Cerebellar cortex (tissue), 1 donor: ENCODE measurements at places on chromosomes 2 and 18.

DNA sequence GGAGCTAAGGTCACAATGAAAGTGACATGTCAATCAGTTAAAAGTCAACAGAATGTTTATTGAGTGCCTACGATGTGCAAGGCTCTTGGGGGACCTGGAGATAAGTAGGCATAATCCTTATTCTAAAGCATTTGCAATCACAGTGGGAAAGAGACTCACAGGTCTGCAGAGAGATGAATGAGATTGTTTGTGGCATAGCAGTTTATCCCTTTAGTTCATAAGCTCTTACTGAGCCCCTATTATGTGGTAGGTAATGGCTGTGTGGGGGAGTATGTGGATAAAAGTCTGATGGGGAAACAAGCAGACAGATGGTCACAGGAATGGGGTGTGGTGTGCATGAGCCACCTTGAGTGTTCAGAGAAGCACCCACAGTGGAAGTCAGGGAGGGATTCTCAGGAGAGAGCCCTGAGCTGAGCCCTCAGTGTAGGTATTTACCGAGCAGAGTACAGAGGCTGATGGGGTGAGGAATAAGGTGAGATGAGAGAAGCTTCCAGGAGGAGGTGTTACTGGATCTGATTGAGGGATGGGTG, 48.1 kb downstream of the EMILIN2 start:
- DNase-seq, result no peak

DNA sequence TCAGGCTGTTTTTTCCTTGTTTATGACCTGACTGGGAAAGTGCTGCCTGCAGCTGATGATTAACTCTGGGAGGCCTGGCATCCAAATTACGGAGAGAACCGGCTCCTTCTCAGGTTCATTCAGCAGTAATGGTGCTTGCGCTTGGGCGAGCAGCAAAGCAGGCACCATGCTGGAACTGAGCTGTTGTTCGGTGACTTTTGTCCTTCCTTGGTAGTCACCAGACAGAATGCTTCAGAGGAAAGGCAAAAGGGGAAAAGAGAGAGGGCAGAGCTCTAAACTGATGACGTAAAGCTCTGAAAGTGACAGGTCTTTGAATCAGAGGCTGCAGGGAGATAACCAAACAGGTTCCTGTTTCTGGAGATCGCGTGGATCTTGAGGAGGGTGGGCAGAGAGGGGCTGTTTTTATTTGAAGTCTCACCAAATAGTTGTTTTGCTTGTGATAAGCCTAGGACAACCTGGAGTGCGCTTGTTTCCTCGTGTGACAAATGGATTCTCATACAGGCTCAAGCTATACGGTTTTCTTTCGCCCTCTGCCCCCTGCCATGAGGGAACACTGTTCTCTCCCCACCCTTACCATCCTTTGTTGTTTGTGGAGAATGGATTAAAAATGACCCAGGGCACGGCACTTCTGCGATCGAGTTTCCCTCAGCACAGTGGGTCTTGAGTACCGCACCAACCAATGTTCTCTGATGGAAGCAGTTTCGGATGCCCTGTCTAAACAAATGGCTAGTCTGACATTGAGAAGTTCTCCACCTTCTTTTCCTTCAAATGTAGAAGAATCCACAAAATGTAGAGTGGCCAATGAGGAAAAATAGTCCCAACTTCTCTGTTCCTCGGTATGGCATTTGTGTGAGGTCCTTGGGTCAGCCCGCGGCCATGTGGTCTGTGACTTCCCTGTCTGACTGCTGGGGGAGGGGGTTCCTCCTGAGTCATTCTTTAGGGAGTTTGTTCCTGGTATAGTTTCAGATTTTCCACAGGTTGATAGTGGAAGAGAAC, 1.3 kb downstream of the RASGRP3 start:
- no peak for DNase-seq

DNA sequence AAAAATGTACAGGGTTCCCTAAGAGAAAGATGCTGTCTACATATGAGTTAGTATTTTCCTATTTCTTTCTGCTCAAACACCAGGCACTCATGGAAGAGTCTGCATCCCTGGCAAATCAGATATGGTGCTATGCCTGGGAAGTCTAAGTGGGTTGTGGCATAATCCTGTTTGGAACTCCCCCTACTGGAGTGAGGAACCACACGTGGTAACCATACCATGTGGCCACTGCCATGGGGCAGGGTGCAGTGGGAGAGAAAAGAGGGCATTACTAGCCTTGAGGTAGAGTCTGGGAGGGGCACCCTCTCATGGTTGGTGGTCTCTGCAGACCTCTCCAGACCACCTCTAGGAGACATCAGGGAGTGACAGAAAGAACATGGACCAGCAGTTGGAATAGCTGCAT, 257.9 kb upstream of the ATP5MC3 start:
- DNase-seq, result no peak

GRCh38 chr2:46278952-46279351, 18.3 kb upstream of the EPAS1 start:
- peak; percentile 19 for DNase-seq

- DNase-seq, result no peak
Measured at GRCh38 chr2:27082773-27083409, 3.7 kb upstream of the KHK start.

GRCh38 chr2:63406641-63407040, 181.6 kb downstream of the WDPCP start:
- no peak for DNase-seq

GRCh38 chr2:230665263-230665691, 47.4 kb upstream of the CAB39 start:
- DNase-seq, result no peak

DNA sequence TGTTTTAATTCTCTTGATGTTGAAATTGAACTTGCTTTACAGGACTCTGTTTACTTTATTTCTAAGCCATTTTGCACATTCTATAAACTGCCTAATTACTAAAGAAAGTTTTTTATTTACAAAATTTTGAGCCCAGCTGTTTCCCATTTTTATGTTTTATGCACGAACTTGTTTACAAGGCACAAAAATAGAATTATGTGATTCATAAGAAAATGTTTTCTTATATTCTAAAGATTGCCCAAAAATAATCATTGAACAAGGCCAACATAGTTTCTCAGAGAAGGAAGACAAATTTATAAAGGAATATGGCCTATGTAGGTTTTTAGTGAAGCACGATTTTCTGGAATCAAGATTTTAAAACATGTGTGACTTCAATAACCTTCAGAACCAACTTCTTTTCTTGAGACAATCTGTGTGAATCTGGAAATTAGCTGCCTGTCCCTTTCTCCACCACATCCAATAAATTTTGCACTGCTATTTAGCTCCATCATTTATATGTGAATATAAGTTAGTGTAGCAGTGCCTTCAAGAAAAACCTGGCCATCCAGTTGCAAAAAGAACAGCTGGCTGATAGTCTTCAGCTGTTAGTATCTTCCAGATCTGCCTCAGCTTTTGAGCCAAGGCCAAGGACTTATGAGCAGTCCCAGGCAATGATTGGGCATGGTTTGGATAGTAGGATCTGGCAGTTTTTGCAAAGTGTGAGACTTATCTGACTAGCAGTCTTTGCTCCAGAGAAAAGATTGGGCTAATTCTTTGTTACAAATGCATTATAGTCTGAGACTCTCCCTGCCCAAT, 253.2 kb upstream of the COL3A1 start:
- no peak for DNase-seq

DNA sequence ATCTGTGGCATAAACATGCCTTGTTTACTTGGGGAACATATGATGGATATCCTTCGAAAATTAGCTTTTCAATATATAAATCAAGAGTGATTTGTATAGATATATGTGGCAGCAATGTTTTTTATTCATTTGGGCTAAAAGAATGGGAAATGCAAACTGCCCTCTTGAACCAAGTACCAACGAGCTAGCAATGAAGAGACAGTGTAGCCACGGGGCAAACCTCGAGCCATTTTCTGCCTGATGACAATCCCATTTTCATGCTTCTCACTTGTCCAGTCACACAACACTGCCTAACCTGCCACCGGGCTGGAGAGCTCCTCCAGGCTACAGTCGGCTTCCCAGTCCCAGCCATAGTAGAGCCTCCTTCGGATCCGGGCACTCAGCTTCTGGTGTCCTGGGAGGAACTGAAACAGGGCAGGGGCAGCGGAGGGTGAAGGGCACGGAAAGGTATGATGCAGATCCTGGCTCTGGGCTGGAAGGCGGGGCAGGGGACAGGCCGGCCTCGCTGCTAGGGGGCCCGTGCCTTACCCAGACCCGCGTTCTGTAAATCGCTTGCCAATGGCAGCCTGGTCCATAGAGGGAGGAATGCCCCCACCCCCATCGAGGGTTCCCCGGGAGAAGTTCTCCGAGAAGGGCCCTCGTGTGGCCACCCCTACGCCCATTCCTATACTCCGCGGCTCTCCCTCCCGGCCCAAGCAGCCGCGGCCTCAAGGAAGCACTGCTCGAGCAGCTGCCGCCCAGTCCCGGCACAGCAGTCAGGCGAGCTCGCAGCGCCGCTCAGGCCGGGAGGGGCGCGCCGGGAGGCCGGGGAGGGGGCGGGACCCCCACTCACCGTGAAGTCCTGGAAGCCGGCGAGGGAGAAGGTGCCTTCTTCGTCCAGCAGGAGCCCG, 552 bp downstream of the CNPPD1 start:
- DNase-seq, result peak; percentile 59
